Endothelial cell (in vitro differentiated cells): ENCODE measurements at places on chromosomes 2 and 18. TPM values are rescaled to one million over a fixed set of nuclear protein-coding genes. Genes with fewer than 3 reads are reported as not detected.

The SERPINB3 gene
- not detected for total RNA-seq

The CXCR4 gene
- total RNA-seq = 255 TPM

The REG3G gene
- not detected for total RNA-seq

The MZT2A gene
- 148 TPM for total RNA-seq

The B3GNT2 gene
- 53.1 TPM for total RNA-seq

The CAVIN2 gene
- total RNA-seq = 4.4 TPM

The ELOA2 gene
- total RNA-seq = not detected

The TFPI gene
- total RNA-seq = 735 TPM

The ZC3H15 gene
- 46.8 TPM for total RNA-seq

The SPP2 gene
- not detected for total RNA-seq

The MERTK gene
- total RNA-seq = 12.3 TPM

The C2orf80 gene
- total RNA-seq = not detected

The TCF7L1 gene
- 83.8 TPM for total RNA-seq

The ANKRD30B gene
- not detected for total RNA-seq

The RBKS gene
- total RNA-seq = 2.0 TPM

The POTEC gene
- total RNA-seq = not detected

The FIGN gene
- 14.0 TPM for total RNA-seq

The HOXD12 gene
- not detected for total RNA-seq

The OSBPL6 gene
- total RNA-seq = 3.0 TPM
